ENCODE measurements at places on chromosomes 7 and 10.

DNA sequence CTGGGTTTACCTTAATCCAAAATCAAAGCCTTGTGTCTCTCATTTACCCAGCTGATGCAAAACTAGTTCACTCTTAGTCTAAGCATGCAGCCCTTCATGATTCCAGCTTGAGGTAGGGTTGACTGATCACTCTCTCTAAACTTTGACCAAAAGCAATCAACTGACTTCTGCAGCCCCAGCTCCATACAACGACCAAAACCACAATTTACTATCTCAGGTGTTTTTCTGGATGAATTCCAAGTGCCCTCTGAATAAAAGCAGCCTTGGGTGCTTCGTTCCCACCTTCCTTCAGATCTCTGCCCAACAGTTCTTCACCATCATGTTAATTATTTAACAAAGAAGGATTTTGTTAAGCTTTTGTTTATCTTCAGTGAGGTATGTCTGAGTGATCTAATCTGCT is 62.6 kb downstream of the CCDC6 start:
- no peak for DNase-seq

DNA sequence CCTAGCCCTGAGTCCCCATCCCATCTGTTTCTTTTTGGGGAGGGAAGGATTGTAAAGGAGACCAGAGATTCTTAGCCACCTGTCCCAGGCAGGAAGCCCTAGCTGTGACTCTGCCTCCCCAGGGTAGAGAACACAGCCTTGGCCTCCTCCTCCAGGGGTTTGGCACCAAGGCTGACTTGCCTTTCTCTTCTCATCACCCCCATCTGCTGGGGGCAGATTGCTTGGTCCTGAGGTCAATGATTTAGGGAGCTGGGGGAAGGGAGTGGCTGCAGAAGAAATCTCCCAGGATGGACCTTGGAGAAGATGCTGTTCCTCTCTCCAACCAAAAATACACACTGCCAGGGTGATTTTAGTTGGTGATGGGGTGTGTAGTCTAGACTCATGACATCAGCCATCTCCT is 2.6 kb upstream of the MNX1 start:
- DNase-seq: no peak

DNA sequence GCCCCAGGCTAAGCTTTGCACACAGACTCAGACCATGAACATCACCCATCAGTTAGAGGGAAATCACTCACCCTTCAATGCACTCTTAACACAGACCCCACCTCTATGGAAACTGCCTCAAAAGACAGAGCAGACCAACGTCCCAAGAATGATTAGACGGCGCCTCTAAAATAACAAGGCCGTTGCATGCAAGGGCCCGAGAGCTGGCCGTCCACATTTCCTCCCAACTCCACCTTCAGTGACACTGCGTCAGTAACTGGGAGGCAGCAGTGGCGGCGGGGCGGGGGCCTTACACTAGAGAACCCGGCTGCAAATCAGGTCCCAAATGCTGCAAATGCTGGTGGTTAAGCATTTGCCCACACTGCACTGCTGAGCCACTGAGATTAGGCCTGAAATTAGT is 115.0 kb downstream of the PTPRN2 start:
- DNase-seq: no peak

GRCh38 chr7:107063245-107064120 is 19.0 kb downstream of the PRKAR2B start:
- DNase-seq: no peak

DNA sequence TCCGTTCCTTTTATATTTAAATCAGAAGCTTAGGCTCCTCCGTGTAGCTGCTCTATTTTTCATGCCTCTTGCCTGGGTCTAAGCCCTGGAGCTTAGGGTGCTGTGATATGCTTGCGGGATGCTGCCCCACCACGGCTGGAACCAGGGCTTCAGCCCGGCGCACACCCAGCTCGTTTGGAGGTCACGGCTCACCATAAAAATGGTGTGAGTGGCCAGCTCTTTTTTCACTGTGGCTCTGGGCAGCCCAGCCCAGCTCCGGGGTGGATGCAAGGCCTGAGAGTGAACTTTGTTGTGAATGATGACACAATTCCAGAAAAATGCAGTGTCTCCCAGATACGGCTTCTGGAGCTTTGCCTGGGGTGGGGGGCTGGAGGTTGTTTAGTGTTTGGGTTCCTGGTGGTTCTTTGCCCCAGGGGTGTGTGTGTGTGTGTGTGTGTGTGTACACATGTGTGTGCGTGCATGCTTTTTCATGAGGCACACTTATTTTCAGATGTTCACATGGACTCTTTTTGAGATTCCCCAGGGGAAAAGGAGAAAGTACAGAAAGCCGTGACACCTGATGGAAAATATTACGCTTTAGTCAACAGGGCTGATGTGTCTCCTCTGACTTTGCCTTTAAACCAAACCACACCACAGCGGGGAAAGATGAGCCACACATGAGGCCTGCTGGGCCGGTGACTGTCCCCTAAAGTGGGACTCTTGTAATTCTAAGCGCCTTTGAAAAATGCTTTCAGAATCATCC is 46.2 kb downstream of the GRK5 start:
- no peak for DNase-seq

GRCh38 chr10:101272229-101272868 is 43.1 kb upstream of the LBX1 start:
- peak; percentile 26 for DNase-seq

GRCh38 chr7:54678763-54679489 is 80.1 kb downstream of the SEC61G start:
- no peak for DNase-seq

GRCh38 chr7:36372156-36372555 is 17.5 kb upstream of the ANLN start:
- no peak for DNase-seq

- DNase-seq: no peak
Measured at GRCh38 chr7:92806496-92806895, 29.9 kb downstream of the CDK6 start.

DNA sequence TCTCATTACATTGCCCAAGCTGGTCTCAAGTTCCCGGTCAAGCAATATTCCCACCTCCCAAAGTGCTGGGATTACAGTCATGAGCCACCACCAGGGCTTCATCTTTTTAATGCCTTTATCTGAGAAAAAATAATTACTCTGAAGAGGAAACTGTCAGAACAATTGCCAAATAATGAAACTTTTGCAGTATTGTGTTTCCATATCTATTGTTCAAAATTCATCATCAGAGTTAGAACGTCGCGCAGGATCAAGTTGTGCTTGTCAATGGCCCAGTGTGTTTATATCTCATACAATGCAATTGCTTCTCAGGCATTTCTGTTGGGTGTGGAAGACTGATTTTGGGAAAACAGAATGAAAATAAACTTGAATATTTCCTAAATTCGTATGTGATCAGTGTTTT is 143.1 kb downstream of the ARID5B start:
- no peak for DNase-seq
